ENCODE measurements at places on chromosomes 6 and 20.

GRCh38 chr20:40697541-40697940 is 8.5 kb upstream of the MAFB start:
- DNase-seq = no peak

DNA sequence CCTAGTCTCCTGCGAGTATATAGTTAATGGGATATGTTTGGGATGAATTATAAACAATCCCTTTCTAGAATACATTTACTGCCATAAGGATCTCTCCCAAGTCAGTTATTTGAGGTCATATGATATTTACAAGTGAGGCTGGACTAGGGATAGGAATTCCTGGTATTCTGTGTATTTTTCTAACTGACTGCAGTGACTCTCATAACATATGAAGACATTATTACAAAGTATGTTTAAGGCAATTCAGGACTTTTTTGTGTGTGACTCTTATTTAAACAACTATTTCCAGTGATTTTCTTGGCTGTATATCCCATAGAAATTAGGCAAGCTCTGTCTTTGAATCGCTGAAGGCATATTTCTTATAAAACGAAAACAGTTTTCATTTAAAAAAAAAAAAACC is 18.4 kb upstream of the TNFAIP3 start:
- DNase-seq = no peak

- DNase-seq = no peak
Observed at GRCh38 chr6:160507420-160507819, 156.7 kb downstream of the LPA start.

- DNase-seq = no peak
Observed at GRCh38 chr6:142676027-142676443, 268.9 kb downstream of the HIVEP2 start.

DNA sequence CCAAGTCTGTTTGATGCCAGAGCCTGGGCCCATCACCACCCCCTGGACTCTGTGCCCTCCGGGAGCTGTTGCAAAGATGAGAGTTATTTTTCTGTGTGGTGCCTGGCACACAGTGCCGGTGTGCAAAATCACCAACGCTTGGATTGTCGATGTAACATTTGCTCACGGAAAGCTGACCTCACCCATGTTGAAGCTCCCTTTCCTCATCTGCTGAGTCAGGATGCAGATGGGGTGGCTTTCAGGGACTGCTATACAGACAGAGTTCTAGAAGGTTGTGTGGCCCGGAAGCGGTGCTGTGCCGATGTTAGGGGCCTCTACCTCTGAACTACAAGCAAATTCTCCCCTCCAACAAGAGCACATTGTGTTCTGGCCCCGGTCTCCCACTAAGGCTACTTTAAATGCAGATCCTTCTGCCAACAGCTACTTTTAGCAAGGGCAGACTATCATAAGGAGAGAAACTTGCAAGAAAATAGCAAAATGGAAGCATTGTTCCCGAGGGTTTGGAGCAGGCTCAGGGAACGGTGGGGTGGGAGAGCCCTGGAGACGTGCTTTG is 34.0 kb downstream of the EYA2 start:
- no peak for DNase-seq

GRCh38 chr6:31560697-31561058 is 11.4 kb upstream of the LTA start:
- no peak for DNase-seq

DNA sequence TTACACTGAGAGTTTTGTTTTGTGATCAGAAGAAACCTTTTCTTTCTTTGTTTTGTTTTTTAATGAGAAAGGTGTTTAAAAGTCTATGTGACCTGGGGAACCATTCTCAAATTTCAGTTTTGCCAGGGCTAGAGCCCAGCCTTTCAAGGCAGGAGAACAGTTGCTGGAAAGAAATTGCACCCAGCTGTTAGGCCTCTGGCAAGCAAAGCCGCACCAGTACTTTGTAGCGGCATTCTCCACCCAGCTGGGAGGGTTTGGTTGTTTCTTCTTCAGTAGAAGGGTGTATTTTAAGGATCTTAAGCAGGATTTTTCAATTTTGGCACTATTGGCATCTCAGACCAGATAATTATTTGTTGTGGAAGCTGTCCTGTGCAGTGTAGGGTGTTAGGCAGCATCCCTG is 16.6 kb upstream of the MAPK13 start:
- DNase-seq = no peak

GRCh38 chr6:119871520-119871919 is 522.0 kb upstream of the MAN1A1 start:
- no peak for DNase-seq

- no peak for DNase-seq
Observed at GRCh38 chr6:22807818-22808217, 238.5 kb downstream of the HDGFL1 start.

DNA sequence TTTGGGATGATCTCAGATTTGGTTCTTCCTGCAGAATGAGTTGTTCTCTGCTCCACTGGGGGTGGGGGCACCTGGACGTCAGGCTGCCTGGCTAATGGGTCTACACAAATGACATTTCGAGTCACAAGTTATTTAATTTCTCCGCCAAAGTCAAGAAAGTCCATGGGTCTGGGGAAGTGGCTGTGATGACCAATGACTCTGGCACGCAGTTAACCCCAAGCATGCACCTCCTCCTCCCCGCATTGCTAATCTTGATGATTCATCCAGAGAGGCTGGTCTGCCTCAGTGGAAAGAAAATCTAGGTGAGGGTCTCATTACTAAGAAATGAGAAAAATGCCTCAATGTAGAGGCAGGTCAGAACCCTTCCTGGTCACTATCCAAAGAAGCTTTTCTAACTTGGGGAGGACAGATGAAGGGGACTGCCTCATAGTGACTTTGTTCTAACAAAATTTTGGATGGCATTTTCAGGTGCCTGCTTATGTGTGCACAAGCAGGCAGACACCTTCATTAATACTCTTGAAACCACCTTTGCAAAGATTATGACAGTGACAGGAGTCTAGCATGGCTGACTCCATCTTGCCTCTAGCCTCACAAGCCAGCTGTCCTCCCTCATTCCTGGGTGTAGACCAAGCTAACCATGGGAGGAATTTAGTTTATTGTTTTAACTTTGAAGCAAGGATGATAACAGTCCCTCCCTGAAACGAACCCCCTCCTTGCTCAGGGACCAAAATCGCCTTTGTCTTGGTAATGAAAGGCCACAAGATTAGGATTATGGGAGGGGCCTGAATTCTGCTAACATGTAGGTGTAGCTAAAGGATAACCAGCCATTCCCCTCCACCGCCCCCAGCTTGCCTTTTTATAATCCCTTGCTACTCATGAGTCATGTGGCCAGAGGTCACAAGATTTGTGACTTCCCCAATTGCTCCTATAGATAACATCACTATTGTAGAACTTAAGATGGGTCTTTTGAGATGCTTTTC is 98.6 kb upstream of the MRPS10 start:
- no peak for DNase-seq

DNA sequence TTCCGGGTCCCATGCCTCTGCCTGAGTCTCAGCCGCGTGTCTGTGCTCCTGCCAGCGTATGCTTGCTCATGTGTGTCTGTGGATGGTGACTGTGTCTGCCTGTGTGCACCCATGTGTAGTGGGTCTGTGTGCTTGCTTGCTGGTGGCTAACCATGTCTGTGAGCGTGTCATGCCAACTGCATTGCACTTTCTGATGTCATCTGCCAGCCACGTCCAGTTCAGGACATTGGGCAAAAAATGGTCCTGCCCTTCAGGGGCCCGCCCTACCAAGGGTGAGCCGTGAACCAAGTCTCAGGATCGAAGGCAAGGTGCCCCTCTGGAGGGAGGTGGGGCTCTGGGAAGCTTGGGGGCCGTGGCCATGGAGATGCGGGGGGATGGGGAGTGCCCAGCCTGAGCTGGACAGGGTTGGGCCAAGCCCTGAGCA is 9.4 kb upstream of the ZBTB46 start:
- no peak for DNase-seq

- no peak for DNase-seq
Observed at GRCh38 chr6:155483858-155484257, 28.2 kb upstream of the NOX3 start.

DNA sequence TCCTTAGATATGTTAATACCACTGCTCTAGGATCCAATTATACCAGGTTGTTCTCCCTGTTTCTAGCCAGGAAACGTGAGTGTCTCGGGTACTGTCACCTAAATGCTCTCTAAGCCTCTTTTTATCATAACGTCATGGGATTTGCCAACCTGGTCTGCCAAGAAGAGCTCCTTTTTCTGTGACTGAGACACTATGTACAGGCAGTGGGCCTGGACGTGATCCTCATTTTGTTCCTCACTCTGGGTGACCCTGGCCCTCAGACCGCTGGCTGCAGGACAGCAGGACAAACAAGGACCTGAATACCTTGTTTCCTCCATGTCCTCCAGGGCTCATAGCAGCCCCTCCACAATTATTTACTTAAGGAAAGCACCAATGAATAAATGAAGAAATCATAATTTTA is 69.1 kb downstream of the CD164 start:
- no peak for DNase-seq

- DNase-seq = no peak
Observed at GRCh38 chr6:170485159-170485558, 67.9 kb downstream of the PSMB1 start.

- DNase-seq = no peak
Observed at GRCh38 chr20:11951696-11952095, 34.0 kb downstream of the BTBD3 start.

GRCh38 chr20:50366270-50367103 is 143.7 kb upstream of the PTPN1 start:
- no peak for DNase-seq

DNA sequence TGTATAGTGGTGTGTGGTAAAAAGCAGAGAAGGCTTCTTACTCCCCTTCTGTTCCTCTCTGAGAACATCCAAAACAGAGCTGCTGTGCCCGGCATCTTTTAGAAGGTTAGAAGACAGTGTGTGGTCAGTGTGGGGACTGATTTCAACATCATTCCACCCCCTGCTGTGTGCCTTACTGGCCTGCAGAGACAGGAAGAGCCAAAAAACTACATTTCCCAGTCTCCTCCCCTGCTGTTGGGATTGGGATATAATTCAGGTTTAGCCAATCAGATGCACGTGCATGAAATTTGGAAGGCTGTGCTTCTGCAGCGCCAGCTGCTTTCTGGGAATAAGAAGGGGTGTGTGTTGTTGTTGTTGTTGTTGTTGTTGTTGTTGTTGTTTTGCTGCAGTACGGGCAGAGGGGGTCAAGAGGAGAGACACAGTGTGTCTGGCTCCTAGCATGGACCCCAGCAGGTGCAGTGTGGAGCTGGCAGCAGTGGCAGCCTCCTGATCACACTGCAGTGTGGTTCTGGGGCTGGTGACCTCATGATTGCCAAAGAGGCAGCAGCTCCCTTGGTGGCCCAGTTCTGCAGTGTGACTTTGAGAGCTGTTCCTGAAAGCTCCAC is 74.7 kb downstream of the MRPL14 start:
- DNase-seq = no peak

- DNase-seq = no peak
Observed at GRCh38 chr6:159315562-159315961, 146.4 kb downstream of the FNDC1 start.

GRCh38 chr6:144652292-144652891 is 367.3 kb downstream of the UTRN start:
- DNase-seq = no peak

- no peak for DNase-seq
Observed at GRCh38 chr20:40869218-40870147, 159.1 kb upstream of the TOP1 start.

- no peak for DNase-seq
Observed at GRCh38 chr20:53739799-53740785, 146.5 kb upstream of the ZNF217 start.

GRCh38 chr6:20335872-20336271 is 65.8 kb upstream of the E2F3 start:
- DNase-seq = no peak

DNA sequence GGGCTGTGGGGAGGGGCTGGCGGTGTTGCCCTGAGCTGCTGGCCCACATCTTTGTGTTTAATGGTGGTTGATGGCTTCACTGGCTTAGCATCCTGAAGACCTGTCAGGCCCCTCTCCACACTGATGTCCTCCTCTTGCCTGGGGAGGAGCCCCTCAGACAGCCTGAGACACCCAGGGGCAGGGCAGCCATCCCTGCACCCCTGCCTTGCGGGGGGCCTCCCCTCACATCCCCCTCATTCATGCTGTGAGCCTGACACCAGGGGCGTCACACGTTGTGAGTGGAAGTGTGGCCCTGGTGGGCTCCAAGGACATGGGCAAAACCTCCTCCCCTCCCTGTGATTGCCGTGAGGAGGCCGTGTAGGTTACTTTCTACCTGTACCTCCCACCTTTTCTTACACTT is 152.7 kb downstream of the DTNBP1 start:
- DNase-seq = no peak

GRCh38 chr6:150622476-150622875 is 22.8 kb downstream of the PLEKHG1 start:
- no peak for DNase-seq

DNA sequence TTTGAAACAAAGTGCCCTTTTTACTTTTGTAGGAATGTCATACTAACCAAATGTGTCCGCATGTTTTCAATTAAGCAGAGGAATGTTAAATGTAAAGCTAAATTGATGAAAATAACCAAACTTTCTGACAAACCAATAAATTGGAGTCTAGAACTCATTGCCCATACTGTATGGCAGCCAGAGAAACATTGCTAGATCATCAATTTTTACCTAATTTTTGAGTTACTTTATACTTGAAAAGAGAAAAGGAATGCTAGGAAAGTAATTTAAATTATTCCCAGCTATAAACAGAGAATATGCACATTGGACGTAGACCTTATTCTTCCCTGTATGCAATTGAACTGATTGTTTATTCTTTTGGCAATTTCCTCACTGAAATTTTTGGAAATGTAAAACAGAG is 44.4 kb downstream of the RPS12 start:
- DNase-seq = no peak

- no peak for DNase-seq
Observed at GRCh38 chr20:20000211-20000968, 16.8 kb upstream of the NAA20 start.

GRCh38 chr20:2657241-2657640 is 4.8 kb downstream of the NOP56 start:
- no peak for DNase-seq

DNA sequence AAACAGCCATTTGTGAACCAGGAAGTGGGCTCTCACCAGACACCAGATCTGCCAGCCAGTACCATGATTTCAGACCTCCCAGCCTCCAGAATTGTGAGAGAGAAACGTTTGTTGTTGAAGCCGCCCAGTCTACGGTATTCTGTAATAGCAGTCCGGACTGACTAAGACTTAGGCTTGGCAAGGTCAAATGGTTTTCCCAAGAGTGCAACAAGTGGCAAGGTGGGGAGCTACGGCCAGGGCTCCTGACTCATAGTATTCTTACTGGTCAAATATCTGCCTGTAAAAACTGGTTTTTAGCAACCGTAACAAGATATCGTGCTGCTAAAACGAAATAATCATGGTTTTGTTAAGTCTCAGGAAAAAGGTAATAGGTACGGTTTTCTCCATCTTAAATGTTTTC is 37.8 kb downstream of the MCUR1 start:
- DNase-seq = no peak

DNA sequence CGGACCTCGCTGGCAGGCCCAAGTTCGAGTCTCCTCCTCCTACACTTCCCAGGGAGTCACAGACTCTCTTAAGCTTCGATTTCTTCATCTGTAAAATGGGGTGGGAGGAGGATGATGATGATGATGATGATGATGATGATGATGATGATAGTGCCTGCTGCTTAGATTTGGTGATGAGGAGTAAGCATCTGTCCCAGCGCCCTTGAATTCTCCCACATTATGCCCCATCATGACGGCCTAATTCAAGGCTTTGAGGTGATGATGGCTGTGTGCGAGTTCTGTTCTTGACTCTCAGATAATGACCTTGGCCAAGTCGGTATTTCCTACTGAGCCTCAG is 487 bp upstream of the KIAA1755 start:
- DNase-seq = no peak

All from activated T-helper 1 cell treated with Interleukin-2 at 50 U/mL for 16 hours (primary cell).